ENCODE measurements at places on chromosomes 16 and 17.

- DNase-seq = no peak
These were observed 509.6 kb downstream of the MAF start for GRCh38 chr16:79090966-79091365.

DNA sequence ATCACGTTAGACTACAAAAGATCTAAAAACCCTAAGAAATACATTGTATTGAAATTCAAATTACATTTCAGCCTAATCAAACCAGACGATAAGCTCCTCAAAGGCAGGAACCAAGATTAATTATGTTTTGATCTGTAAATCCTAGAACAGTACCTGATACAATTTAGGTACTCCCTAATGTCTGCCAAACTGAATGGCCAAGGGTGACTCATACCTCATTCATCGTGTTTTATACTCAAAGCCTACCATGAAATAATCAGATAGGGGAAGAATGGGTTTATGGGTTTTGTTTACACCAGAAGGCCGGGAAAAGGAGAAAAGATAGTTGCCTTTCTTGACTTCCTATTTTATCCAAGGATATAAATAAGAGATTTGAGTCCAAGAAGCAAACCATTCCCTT, 19.3 kb downstream of the MMD start:
- no peak for DNase-seq

- DNase-seq = no peak
These were observed 12.7 kb downstream of the SCGB1C2 start for GRCh38 chr17:149897-150584.

DNA sequence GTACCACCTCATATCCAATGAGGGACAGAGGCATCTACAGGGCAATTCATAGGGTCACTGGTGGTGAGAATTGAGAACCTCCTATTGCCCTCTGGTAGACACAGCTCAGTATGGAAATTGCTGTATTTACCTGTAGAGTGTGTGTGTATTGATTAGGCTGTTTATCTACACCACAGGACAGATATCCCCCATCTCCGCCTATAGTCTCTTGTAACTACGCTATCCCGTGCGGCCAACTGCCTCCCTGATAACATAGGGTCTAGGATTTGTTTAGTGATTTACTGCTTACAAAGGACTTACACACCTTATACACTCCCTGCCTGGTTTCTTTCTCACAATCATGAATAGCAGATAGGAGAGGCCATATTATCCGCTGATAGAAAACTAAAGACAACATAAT, 1.7 kb upstream of the STAT3 start:
- no peak for DNase-seq

DNA sequence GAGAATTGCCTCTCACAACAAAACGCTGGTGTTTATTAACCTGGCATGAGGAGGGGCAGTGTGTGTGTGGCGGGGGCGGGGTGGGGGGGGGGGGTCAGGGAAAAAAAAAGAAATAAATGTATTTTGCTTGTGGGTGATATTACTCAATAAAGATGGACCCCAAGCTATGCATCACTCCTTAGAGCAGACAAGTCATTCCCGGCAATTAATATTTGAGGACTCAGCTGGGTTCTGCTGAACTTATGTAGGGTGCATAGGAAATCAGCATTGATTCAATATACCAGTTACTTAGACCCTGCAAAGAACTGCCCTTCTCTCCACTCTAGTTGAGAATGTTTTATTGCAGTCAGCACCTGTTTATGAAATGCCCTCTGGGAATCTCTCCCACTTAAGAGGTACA, 206.2 kb upstream of the MAF start:
- DNase-seq = no peak

- no peak for DNase-seq
These were observed 14.6 kb downstream of the NUDT7 start for GRCh38 chr16:77736879-77737278.

GRCh38 chr17:40542558-40543411, 22.5 kb downstream of the CCR7 start:
- DNase-seq = peak; percentile 76

- no peak for DNase-seq
These were observed 12.5 kb downstream of the SLC43A2 start for GRCh38 chr17:1616101-1616500.

DNA sequence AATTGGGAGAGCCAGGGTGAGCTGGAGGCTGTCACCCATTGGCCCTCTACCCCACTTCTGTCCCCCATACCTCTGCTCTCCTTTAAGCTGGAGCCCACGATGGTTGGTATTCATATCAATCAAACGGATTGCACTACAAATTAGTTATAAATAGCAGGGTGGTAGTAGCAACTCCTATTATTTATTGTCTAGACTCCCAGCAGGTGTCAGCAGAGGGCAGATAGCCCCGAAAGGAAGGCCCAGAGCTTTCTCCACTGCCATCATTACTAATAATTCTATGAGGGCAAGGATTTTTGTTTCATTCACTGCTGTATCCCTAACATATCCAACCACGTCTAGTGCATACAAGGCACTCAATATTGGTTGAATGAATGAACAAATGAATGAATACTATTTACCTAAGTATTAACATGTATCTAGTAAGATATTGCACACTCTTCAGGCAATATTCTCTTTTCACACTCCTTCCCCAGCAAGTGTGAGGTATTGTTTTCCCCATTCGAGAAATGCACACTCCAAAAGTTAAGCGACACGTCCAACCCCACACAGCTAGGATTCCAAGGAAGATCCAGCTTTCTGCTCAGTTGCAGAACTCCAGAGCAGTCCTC, 6.3 kb downstream of the C17orf50 start:
- DNase-seq = peak; percentile 49

DNA sequence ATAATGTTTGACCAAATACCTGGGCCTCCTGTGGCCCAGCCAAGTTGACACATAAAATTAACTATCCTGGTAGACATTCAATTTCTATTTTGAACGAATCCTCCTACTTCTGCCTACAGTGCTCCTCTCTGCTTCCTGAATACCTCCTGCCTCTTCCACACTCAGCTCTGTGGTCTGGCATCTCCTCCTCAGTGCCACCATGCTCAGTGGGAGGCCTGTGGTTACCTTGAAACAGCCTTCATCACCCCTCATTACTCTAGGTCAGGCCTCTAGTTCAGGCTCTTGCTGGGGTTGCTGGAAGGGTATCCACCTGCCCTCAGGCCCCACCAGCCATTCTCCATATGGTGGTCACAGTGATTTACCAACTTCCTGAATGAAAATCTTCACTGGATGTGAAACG, 5.1 kb downstream of the LYRM9 start:
- DNase-seq = no peak

GRCh38 chr17:66900126-66901010, 64.1 kb upstream of the CACNG4 start:
- DNase-seq = no peak

DNA sequence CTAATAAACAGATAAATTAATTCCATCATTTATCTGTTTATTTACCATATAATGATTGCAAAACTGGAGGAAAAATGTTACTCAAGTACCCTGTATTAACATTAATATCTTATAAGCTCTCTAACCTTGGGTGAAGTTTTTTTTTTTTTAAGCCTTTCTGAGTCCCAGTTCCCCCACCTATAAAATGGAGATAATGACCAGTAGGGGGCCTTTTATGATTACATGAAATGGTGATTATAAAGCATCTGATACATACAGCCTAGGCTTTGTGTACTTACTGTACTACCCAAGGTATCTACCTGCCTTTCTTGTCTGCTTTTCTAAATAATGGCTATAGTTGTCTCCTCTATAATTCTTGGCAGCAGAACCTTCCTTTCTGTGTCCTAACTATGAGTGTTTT, 22.6 kb downstream of the LRRC36 start:
- DNase-seq = no peak

DNA sequence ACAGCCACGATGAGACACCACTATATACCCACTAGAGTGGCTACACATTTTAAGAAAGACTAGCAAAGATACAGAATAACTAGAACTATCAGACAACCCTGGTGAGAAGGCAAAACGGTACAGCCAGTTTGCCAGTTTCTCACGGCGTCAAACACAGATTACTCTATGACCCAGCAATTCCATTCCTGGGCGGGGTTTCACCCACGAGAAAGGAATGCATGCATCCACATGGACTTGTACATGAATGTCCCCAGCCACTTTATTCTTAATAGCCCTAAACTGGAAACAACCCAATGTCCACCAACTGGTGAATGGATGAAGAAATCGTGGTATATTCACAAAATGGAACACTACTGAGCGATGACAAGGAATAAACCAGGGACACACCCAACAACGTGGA, 74.5 kb downstream of the MYH10 start:
- no peak for DNase-seq

DNA sequence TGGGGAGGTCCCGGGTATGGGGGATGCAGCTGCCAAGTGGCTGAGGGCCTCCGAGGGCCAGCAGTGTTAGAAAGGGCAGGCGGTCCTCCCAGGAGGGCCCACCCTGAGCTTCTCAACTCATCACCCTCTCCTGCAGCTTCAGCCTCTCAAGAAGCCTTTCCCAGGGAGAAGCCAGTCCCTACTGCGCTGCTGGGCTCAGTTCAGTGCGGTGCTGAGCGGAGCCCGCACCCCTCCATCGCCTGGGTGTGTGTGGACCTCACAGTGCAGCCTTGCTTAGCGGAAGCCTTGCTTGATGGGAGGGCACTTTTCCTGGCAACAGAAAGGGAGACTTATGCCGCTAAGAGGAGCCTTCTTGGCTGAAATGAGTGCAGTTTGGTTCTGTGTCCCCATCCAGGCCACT, 3.5 kb upstream of the APRT start:
- DNase-seq = no peak

- DNase-seq = no peak
These were observed 39.8 kb upstream of the BPTF start for GRCh38 chr17:67785504-67785903.

DNA sequence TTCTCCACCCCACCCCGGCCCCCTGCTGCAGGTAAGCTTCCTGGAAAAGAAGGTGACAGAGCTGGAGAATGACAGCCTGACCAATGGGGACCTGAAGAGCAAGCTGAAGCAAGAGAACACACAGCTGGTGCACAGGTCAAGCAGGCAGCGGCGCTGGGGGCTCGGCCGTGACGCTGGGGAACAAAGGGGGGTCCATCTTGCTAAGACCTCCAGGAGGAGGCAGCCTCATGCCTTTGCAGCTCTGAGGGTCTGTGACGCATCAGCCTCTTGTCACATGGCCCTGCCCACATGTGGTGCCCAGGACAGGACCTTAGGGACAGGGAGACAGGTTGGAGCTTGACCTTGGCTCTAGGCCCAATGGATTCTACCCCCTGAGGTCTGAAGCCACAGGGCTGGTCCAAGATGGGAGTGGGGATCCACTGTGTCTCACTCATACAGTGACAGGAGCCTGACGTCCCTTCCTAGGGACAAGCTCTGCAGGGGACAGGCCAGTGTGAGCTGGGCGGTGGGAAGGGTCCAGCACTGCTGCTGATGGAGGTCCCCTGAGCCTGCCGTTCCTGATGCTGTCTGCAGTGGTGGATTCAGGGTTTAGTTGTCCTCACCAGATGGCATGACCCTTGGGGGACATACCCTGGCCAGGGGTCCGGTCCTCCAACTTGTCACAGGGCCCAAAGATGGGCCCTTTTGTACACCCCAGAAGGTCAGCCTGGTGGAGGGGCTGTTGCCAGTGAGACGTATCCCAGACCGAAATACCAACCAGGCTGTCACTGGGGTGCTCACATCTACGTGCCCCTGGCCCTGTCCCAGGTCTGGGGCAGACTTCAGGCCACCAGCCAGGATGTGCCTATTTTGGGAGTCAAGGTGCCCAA, 132.6 kb downstream of the RAB11FIP4 start:
- DNase-seq = no peak

- DNase-seq = peak; percentile 54
These were observed 16.7 kb upstream of the BAIAP2 start for GRCh38 chr17:81018044-81018802.

- peak; percentile 88 for DNase-seq
These were observed at the start of the genes ACACA and TADA2A for GRCh38 chr17:37406635-37407461. Gene ACACA, minus strand, starts transcription at chr17:37406836. Its CDS starts 537 bp downstream, at chr17:37406299. Gene TADA2A, plus strand, starts transcription at chr17:37406886. Its CDS starts 4,480 bp downstream, at chr17:37411366.

DNA sequence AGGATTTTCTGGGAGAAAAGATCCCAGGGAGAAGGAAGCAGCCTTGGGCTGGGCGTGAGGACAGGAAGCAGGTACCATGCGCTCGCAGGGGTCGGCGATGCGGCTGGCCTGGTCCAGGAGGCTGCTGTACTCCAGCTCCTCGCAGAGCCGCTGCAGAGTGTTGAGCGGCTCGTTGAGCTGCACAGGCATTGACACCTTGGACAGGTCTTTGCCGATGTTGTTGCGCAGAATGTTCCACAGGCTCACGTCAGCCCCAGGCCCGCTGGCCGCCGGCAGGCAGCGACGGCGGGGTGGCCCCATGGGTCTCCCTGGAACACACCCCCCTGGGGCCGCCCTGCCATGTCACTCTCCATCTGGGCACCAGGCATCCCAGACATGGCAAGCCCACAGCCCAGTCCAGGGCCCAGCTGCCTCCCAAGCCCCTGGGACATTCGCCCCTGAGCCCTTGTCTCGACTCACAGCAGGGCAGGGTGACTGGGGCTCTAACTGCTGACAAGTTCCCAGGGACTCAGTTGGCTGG, 8.0 kb downstream of the OSBPL7 start:
- peak; percentile 2 for DNase-seq

DNA sequence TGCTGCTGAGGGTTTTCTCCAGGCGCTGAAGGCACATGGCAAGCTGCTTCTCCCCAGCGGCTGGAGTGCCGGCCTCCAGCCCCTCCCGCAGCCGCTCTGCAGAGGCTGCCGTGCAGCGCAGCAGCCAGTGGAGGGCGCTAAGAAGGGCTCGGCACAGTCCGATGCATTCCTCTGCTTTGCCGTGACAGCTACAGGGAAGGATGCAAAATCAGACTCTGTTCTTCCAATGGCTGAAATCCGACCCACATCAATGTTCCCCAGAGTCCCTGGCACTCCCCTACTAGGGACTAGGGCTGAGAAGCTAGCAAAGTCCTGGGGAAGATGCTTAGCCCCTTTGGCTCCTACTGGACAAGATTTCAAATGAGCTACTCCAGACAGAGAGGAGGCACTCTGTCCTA, 19.0 kb downstream of the MED24 start:
- peak; percentile 34 for DNase-seq

DNA sequence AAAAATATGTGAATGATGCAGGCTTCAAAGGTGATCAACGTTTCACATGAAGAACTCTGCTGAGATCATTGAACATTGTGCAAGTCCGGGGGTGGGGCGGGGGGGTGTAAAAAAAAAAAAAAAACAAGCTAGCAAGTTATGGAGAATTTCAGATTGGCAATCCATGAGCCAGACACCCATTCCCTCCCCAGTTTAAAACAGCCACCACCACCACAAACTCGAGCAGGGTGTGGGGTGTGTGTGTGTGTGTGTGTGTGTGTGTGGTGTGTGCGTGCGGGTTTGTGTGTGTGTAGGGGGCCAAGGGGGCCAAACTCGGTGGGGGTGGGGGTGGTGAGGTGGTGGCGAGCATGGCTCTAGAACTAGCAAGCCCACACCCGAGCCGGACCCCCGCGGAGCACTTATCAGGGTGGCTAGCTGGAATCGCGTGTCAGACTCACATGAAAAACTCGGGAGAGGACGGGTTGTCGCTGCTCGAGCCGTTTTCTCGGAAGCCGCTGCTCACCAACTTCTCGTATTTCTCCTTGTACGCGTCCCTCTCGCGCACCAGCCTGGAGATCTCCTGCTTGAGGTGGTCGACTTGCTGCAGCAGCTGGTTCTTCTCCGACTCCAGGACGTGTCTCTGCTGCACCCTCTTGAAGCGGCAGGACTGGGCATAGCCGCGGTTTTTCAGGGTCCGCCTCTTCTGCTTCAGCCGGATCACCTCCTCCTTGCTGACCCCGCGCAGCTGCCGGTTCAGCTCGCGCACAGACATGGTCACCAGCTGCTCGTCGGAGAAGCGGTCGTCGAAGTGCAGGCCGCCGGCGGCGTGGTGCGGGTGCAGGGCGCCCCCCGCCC, 2.0 kb downstream of the MAF start:
- peak; percentile 66 for DNase-seq

- no peak for DNase-seq
These were observed 2.4 kb upstream of the PSMC3IP start for GRCh38 chr17:42579794-42580551.
